ENCODE measurements at places on chromosomes 7 and 10.

DNA sequence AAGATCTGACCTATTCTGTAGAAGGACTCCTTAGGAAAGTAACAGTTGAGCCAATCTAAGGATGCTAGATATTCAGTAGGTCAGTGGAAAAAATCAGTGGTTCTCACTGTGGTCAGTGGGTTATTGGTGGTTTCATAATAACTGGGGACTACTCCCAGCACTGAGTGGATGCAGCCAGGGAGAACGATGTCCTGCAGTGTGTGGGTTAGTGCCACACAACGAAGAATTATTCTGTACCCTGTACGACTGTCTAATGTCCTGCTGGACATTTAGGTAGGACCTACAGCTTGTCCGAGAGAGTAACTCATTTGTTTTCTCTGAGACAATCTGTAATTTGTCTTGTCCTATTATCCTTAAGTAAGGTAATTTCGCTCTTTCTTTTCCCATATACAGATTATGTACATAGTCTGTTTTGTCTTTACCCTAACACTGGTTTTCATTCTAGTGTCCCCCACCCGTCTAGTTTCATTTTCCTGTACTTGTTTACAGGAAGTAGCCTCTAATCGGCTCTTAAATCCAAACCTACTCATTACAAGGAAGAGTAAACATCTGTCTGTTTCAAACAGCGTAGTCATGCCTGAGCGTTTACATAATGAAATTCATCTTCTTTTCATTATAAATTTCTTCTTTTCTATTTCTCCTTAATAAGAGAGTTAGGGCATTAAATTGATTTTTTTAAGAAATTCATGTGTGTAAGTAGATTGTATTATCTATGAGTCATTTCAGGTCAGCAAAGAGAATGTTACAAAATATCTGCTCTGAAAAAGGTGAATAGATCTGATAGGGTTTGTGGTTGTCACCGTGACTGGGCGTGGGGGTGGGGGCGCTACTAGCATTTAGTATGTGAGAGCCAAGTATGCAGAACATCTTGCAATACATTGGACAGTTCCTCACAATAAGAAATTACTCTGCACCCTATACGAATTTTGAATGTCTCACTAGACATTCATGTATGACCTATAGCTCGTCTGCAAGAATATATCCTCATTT lies 8.3 kb upstream of the ZC3HAV1L start:
- DNase-seq = no peak

- no peak for DNase-seq
Observed at GRCh38 chr7:122136078-122136477, 8.0 kb downstream of the AASS start.

DNA sequence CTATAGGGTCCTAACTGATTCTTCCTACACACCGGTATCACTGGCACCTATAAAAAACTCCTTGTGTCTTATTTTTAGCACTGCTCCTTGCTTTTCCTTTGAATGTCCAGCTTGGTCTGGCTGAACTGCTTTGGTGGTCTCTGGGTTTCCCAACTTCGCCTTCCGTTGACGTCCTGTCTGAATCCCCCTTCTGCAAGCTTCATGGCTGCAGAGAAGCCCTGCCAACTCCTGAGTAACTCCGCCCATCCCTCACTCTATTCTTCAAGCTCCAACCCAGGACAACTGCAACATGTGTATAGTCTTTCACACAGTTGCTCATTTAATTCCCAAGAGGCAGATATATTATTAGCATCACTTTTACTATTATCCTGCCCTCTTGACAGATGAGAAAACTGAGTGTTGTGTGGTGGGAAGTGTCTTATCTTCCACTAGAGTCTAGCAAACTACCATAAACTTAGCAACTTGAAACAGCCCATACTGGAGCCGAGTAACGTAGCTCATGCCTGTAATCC lies 40.9 kb downstream of the MTURN start:
- DNase-seq = no peak

DNA sequence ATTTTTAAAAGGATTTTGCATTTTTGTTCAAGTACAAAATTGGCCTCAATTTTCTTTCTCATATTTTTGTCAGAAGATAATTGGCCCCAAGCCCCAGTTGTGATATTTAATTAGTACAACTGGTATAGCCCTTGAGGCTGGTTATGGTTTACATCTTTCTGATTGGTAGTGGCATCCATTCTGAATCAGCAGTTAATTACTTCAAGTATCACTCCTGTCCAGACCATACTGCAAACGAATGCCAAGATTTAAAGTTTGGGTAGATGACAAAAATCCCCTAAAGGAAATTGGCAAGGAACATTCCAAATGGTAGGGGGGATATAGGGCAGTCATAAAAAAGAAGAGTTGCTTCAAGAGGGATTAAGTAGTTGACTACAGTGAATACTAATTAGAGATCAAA lies 23.1 kb downstream of the MYPN start:
- no peak for DNase-seq

DNA sequence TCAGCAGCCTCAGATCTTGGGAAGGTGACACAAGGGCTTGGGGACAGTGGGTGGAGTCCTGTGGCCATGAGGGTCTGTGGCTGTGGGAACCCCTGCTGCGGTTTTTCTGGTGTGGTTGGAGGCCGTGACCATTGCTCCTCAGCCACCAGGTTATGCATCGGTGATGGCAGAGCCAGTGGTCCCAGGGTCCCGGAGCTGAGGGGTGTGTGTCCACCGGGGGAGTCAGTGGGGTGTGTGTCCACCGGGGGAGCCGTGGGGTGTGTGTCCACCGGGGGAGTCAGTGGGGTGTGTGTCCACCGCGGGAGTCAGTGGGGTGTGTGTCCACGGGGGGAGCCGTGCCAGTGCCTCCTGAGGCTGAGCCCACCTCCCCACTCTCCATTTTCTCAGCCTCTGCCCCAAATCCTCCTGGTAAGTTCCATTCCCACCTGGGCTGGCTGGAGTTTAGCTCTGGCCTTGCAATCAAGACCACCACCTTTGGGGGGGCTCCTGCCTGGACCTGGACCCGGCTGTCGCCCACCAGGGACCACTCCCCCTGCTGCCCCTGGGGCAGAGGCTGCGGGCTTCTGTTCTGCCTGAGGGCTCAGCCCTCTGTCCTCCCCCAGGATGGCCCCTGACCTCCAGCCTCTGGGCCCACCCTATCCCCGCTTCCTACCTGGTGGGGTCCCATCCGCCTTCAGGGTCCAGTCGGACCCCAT lies 143.5 kb downstream of the ELFN1 start:
- DNase-seq = no peak

- no peak for DNase-seq
Observed at GRCh38 chr10:66877361-66877760, 48.5 kb upstream of the LRRTM3 start.

DNA sequence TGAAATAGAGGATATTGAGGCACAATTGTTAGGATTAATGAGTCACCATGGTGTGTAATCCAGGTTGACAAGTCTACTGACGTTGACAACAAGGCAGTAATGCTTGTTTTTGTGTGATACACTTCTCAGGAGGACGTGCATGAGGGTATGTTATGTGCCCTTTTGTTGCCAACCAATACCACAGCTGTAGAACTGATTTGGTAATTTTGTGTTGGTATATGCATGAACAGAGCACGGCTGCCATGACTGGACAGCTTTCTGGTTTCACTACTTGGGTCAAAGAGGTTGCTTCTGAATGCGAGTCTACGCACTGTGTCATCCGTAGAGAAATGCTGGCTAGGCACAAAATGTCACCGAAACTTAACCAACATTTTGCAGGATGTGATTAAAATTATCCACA lies 32.9 kb downstream of the PHTF2 start:
- no peak for DNase-seq

DNA sequence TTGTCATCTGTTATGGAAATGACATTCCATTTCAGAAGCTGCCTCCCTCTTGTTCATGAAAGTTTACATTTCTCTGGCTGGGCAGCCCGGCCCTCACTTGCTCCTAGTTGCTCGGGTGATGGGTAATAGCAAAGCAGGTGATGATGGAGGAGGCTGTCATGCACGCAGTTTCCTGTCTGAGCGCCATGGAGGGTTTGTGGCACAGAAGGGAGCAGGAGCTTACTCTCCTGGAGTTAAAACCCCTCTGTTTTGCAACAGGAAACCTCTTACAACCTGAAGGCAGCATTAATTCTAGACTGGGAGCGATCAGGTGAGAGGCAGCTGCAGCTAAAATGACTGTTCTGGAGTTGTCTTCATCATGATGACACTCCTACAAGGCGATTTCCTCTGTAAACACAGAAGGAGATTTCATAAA lies 34.1 kb upstream of the MKI67 start:
- DNase-seq = no peak

DNA sequence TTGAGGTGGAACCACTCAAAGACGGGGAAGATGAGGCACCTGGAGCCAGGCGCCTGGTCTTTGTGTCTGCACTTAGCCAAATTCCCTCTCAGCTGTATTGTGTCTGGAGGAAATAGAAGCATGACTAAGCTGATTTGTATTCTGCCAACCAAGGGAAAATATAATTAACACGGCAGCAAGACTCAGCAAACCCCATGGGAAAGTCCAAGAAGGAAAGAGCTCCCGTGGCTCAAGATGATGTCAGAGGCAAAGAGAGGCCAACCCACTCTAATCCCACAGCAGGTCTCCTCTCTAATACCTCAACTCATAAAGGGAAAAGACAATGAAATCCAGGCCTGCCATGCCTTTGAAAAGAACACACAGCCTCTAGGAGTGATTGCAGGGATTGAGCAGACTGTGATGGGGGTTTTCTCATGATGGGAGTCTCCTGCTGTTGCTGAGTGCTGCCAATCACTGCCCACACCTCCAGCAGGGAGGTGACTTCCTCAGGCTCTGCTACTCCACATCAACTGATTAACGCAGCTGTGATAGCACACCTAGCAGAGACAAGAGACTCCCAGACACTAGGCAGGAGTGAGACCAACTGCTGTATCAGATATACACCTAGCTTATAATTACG lies 255.5 kb upstream of the C7orf33 start:
- peak; percentile 41 for DNase-seq
